Caki2 (cell line): ENCODE measurements at places on chromosomes 2 and 18. TPM values are rescaled to one million over a fixed set of nuclear protein-coding genes. Genes with fewer than 3 reads are reported as not detected.

- DNase-seq, result no peak
Observed at GRCh38 chr2:224016963-224017362, 22.1 kb downstream of the SERPINE2 start.

GRCh38 chr2:54666634-54667265, 56.7 kb upstream of the EML6 start:
- no peak for DNase-seq

DNA sequence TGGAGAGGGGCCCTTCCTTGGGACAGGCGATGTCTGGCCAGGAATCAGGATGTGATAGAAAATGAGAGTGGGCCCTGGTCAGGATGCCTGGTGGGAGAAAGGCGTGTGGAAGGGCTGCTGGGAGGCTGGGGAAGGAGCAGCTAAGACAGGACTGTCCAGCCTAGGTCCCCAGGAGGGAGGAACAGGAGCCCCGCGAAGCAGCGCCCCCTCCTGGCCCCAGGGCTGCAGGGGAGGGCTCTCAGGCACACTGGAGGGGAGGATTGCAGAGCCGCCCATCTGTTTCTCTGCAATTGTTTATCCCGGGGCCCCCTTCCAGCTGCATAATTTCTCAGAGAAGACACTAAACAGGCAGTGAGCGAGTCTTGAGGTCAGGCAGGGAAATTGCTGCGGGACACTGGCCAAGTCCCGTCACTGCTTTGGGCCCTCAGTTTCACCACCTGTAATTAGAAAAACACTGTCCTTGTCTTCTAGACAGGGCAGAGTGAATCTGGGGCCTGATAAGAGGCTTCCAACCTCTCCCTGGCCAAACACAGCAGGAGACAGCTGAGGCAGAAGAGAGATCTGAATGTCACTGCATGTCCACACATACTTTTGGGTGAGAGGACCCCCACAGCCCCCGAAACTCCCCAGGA, 3.9 kb upstream of the NPPC start:
- no peak for DNase-seq

The DSG2 gene
- total RNA-seq, result 40.9 and 42.9 TPM in 2 replicates

GRCh38 chr2:20449501-20450200, 2.8 kb downstream of the RHOB start:
- peak; percentile 19 for DNase-seq

The NT5C1B gene
- total RNA-seq, result not detected in 2 replicates

The CRYBA2 gene
- total RNA-seq, result not detected in 2 replicates

The SIX2 gene
- 6.8 and 7.3 TPM in 2 replicates for total RNA-seq

DNA sequence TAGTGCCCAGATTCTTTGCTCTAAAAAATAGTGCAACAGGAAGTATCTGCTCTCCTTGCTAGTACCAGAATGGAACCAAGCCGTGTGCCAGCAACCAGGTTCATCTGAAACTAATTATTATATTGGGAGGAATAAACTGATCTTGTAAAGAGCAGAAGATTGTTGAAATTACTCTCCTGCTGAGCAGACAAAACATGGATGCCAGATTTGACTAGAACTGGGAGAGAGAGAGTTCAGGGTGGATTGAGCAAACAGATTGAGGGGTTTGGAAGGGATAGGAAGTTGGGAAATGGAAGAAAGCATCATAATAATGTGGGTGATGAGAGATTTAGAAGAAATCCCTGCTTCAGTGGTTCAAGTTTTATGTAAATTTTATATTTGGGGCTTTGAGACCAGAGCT, 160.1 kb upstream of the RASGRP3 start:
- no peak for DNase-seq

DNA sequence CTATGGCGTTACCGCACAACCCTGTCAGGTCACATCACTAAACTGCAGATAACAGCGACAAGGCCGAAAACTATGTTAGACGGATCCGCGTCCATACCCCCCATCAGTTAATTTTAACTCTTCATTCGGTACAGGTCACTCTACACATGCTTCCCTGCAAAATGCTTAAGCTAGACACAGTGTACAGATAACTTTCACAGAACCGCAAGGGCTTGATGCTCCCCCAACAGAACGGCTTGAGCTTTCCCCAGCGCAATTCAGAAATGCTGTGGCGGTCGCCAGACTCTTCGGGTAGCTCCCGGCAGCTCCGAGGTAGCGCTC, 283 bp upstream of the RBBP8 start:
- DNase-seq, result no peak

The KCNJ3 gene
- not detected in 2 replicates for total RNA-seq

GRCh38 chr2:156672556-156673332, 236.6 kb downstream of the GPD2 start:
- no peak for DNase-seq

- DNase-seq, result no peak
Observed at GRCh38 chr2:66563473-66563872, 128.5 kb downstream of the MEIS1 start.

DNA sequence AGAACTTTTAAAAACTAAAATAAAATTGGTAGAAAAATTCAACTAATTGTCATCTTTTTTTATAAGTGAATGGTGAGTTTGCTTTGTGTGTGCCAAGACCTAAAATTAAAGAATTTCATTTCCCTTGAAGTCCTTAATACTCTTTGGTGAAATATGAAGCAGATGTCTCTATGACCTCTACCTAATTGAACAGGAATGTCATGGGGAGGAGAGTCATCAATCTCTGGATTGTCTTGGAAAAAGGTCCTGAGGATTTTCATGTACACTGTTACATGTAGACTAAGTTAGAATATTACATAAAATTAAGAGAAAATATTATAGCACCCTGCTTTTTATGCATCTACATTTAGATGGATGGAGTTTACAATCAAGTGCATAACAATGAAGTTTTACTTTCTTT, 177.9 kb upstream of the LRP1B start:
- no peak for DNase-seq

The TMEFF2 gene
- not detected in 2 replicates for total RNA-seq

The GALM gene
- total RNA-seq, result 88.0 and 103 TPM in 2 replicates

GRCh38 chr2:101846973-101847372, 144.8 kb upstream of the IL1R2 start:
- DNase-seq, result no peak
